Dorsolateral prefrontal cortex (tissue), 122 donors: ENCODE measurements at places on chromosomes 4 and X.

DNA sequence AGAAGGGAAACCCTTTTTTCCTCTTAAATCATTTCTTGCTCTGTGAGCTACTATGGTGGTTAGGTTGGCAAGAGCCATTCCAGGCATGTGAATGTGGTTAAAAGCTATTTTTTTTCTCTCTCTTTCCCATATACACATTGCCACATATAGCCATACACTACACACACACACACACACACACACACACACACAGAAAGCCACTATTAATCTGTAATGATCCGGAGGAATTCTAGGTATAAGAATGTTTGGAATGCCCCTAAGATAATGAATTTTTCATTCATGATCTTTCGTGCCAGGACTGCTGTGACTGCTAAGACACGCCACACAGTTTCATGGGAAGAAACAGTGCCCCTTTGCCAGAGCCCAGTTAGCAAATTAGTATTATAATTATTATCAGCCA is 21.8 kb upstream of the TLL1 start:
- DNase-seq = no peak

DNA sequence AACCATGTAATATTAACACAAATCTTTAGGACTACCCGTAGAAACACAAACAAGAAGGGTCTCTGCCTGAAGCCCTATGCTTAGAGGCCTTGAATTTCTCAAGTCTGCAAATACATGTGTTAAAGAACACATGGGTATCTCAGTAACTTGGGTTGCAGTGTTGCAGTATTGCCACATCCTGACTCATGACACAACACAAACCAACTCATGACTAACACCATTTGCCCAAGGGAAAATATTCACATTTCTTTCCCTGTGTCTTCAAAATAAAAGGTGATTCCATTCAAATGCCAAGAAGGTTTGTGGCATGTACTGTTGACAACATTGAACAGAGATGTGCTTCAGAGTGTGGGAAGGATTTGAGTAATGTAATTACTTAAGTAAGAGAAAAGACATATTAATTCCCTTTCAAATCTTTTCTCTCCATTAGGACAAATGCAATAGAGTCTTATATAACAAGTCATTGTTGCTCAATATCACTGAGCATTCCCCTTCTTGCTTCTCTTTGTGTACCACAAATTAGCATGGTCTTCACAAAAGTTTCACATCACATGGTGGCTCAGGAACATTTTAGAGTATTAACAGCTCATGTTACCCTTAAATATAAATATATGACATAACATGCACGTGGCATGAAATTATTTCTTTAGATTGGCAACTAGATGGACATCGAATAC is 487.1 kb downstream of the STPG2 start:
- no peak for DNase-seq

DNA sequence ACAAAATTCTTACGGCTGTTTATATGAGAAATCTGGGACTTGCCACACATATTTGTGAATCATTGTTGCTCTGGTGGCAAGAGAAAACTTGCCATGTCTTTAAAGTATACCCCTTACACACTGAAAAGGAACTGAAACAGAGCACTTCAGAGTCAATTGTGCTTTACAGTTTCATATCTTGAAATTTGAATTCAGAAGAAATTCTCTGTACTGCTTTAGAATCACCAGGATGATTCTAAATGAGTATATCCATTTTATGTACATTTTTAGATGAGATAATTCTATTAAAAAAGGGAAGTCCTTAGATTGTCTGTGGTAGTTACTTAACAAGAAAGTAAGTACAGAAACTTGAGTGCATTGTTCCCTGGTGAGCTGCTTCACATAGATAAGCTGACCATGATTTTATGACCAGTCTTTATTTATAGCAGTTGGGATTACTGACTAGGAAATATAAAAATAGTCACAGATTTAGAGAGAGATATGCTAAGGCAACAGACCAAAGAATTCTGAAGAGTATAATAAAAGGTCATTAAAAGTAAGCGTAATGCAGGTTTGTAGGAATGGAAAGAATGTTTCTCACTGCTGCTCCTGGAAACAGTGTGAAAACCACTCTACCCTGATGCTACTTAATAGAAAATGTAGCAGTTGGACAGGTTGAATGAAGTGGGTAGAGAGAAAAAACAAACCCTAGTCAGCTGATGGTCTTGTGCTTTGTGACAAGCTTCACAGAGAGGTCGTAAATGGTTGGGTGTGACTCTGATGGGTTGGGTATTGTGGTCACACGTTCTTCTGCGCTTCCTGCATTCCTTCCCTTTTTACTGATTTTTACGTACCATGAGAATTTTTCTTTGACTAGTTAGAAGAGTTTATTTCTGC is 41.0 kb downstream of the FNIP2 start:
- no peak for DNase-seq

DNA sequence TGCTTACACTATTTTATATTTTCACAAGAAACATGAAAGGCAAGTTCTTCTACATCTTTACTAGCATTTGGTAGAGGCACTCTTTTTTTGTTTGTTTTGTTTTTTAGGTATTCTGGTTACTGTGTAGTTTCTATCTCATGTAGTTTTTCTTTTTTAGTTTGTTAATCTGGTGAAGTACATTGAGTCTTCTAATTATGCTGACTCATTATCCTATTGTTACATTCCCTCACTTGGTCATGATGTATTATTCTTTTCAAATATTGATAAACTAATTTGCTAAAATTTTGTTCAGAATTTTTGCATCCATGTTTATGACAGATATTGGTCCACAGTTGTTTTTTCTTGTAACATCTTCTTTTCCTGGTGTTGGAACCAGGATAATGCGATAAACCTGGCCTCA is 4.7 kb downstream of the GK2 start:
- no peak for DNase-seq

GRCh38 chrX:3468031-3468430 is 121.6 kb upstream of the MXRA5 start:
- no peak for DNase-seq

GRCh38 chr4:173367285-173367684 is 3.5 kb upstream of the SAP30 start:
- DNase-seq = no peak

DNA sequence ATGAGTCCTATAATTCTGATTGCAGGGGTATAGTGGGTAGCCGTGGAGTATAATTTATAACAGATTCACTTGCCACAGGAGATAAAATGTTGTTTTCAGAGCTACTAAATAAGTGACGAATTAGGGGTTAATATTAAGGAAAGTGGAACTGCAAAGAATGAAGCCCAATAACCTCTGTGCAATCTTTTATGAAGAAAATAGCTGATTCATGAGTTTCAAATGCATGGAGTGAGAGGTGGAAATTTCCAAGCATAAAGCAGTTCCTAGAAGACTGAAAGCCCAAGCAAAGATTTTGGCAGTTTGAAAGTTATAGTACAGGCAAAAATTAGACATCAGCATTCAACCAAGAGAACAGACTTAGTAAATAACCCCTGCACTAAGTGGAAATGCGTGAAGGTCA is 1782.4 kb upstream of the PCDH10 start:
- no peak for DNase-seq

DNA sequence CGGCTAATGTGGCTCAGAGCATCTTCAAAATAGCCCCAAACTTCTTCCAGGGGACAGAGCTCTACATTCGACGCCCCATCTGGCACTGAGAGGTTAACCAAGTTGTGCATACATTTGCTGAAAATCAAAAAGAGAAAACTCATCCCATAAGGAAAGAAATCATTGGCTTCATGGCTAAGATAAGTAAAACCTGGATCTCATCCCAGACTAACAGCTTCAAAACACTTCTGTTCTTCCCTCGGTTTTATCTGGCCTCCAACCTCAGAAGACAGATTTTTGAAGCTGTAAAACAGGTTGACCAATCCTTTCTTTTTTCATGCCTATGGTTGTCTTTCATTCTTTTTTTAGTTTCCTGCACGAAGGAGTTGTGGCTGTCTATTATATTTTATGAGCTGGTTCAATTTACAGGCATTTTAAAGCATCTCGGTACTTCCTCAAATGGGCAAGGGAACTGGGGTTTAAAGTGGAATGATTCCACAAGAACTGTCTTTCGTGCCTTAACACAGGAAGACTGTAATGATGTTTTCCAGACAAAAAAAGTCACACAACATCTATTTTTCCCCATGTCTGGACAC is 107.6 kb downstream of the DLG3 start:
- no peak for DNase-seq

GRCh38 chr4:76697129-76697803 is 200.7 kb downstream of the SOWAHB start:
- DNase-seq = no peak

DNA sequence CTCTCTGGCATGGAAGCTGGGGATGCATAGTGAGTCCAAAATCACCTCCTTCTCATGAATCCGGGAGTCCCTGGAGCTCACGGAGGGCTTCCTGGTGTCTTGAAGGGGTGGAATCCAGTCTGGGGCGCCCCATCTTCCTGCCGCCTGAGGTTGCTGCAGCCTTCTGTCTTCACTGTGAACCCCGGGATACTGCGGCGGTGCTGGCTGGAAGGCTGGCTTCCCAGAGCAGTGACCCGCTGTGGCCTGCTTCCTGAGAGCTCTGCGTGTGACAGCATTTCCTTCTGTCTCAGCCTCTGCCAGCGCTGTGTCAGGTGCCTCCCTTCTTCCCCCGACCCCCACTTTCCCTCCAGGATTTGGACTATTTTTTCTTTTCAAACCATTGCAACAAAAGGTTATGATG is 98.8 kb upstream of the STOX2 start:
- DNase-seq = no peak

GRCh38 chr4:14915018-14915417 is 87.3 kb upstream of the CPEB2 start:
- no peak for DNase-seq

GRCh38 chr4:148443512-148444295 is 1.5 kb upstream of the NR3C2 start:
- peak; percentile 53 for DNase-seq

GRCh38 chr4:41957634-41958033 is 22.4 kb downstream of the TMEM33 start:
- no peak for DNase-seq
